ENCODE measurements at places on chromosomes 13 and 19.
A peak's percentile ranks its signal among the peaks of the same experiment; 100 is the strongest.

GRCh38 chr13:113562844-113563243 lies 21.7 kb upstream of the TFDP1 start:
- DNase-seq: no peak

DNA sequence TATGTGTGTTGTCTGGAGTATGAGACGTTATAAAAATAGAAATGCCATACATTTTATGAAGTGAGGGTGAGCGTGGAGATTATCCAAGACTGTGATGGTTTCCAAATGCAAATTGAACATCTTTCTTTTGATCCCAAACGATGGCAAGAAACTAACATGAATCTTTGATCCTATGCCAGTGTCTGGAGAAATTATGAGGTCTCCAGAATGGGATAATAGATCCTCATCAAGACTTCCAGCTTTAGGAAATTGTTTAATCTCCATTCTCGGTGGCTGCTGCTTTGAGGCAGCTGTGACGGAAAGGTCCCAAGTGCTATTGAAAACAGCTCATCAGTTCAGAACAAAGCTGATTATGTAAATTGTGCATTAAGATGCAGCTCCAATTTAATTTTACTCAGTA lies 30.8 kb downstream of the CBY2 start:
- DNase-seq: no peak

GRCh38 chr19:42295831-42296525 lies 6.0 kb upstream of the PRR19 start:
- peak; percentile 82 for DNase-seq

GRCh38 chr13:77338329-77338728 lies 11.4 kb upstream of the MYCBP2 start:
- no peak for DNase-seq

- DNase-seq: no peak
Observed at GRCh38 chr19:14544977-14545715, 15.8 kb downstream of the TECR start.

GRCh38 chr19:20162821-20163220 lies 4.2 kb upstream of the ZNF486 start:
- peak; percentile 25 for DNase-seq

- no peak for DNase-seq
Observed at GRCh38 chr19:47422417-47423163, 3.3 kb upstream of the MEIS3 start.

DNA sequence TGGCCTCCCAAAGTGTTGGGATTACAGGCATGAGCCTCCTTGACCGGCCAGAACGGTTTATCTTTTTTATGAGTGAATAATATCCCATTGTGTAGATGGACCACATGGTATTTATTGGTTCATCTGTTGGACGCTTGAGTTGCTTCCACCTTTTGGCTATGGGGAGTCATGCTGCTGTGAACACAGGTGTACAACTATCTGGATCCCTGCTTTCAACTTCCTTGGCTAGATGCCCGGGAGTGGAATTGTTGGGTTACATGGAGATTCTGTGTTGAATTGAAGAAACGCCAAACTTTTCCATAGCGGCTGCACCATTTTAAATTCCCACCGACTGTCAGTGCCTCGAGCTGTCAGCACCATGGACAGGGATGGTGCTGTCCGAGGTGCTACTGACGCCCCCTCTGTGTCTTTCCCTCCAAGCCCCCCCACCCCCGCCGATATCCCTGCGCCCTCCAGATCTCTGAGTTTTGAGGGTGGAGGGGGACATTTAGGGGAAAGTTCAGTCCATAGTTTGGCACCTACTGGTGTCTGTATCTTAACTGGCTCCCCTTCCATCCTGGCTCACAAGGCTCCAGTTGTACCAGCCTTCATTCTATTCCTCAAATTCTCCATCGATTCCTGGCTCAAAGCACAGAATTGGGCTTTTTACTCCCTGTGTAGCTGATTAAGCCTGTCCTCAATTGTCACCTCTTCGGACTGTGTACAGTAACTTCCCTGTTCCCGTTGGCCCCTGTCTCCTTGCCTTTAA lies 27.3 kb downstream of the PNPLA6 start:
- peak; percentile 40 for DNase-seq

DNA sequence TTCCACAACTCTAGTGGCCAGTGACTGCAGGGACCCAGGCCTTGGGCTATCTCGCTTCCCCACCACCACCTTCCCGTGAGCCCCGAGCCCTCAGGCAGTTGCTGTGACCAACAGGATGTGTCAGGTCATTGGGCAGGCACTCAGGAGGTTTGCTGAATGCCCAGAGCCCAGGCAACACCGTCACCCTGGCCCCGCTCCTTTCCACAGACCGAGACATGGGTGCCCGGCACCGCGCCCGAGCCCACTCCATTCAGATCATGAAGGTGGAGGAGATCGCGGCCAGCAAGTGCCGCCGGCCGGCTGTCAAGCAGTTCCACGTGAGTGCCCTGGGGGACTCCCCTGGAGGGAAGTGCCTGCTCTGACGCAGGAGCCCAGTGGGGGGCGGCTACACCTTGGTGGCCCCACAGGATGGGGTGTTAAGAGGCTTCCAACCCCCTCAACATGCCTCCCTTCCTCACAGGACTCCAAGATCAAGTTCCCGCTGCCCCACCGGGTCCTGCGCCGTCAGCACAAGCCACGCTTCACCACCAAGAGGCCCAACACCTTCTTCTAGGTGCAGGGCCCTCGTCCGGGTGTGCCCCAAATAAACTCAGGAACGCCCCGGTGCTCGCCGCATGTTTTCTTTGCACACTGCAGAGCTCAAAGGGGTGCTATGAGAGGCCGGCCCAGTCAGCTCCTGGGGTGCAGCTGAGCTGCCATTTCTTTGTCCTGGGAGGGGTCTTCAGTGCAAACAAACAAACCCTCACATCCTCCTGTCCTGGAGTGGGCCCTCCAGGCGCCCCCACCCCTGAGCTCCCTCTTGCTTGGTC lies 3.2 kb downstream of the RPL18A start:
- DNase-seq: no peak

DNA sequence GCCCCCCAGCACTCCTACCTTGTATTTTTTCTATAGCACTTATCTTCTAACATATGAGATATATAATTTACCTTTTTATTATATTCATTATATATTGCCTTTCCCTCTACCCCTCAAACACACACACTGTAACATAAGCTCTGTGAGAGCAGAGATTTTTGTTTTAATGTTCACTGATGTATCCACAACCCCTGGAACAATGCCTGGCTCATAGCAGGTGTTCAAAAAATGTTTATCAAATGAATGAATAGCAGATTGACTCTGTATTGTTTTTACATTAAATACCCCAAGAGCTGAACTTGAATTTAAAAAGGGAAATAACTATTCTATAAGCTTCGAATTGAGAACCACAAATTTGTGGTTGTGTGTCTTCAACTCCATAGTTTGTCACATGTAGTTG lies 11.0 kb downstream of the POLR1D start:
- DNase-seq: no peak

GRCh38 chr13:112576191-112576590 lies 11.8 kb downstream of the TUBGCP3 start:
- no peak for DNase-seq

DNA sequence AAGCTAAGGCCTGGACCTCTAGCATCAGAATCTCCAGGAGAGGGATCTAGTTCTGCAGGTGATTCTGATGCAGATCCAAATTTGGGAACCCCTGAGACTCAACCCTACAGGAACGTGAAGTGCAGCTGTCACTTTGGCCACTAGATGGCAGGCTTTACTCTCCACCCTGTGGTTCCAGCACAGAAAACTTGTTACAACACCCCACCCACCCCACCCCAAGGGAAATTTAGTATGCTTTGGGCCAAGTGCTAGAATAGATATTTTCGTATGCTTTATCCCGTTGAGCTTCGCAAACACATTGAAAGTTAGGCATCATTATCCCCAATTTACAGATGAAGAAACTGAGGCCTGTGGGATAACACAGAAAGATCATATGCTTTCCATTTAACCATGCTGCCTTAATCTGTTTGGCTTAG lies 232.0 kb downstream of the B3GLCT start:
- DNase-seq: peak; percentile 76

- no peak for DNase-seq
Observed at GRCh38 chr13:42532561-42533335, 41.2 kb upstream of the TNFSF11 start.

- DNase-seq: peak; percentile 47
Observed at GRCh38 chr19:50796128-50796633, 6.0 kb downstream of the ACP4 start.

DNA sequence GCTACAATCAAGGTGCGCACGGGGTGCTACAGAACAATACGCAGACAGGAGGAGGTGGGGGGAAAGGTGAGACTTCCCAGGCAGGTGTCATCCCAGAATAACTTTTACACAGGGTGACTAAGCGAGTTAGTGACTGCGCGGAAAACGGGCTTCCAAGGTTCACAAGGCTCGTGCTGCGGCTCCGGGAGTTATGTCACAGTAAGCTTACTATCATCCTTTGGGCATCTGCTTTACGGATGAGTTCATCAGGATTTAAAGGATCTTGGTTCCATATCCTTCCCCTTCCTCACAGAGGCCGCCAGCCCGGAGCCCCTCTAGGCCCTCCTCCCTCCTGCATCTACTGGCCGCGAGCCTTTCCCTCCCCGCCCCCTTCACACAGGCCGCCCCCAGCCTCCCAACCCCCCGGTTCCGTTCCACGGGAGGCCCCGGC lies 474 bp upstream of the IFT88 start:
- DNase-seq: no peak

DNA sequence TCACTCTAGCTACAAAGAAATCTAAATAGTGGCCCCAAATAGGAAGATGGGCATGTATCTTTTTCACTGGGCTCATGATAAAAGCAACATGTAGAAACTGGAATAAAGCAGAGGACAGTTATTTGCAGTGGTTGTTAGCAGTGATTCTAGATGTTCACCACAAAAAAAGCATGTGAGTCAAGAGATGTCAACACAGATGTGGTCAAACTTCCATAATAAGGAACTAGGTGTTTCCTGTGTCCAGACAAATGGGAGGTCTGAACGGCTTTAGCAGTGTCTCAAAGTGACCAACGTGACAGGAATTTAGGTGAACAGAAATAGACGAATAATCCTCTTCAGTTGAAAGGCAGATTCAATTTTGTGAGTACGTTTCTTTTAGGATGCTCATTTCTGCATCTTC lies 162.7 kb downstream of the TBC1D4 start:
- no peak for DNase-seq

DNA sequence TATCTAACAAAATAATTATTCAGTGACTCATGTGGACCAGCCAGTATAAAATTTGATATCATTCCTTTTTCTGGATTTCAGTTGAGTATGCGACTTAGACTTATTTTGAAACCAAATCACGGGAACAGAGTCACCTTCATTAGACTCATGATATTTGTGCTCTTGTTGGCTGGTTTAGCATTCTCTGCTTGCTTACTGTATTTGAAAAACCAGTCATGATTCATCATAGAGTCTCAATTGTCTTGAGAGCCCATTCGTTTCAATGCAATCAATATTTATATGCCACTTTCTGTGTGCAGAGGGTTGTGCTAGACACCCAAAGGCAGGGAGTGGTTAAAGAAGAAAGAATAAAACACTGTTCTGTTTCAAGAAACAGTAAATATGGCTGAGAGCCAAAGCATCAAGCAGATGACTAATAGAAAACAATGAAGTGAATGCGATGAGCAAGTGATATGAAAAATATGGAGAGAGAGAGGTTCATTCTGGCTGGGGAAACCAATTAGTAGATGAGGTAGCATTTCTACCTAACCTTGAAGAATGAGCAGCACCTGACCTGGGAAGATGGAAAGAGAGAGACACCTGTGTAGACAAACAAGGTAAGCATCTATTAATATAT lies 99.6 kb upstream of the MBNL2 start:
- DNase-seq: no peak

- peak; percentile 92 for DNase-seq
Observed at GRCh38 chr19:48858984-48859710, 9.3 kb downstream of the PLEKHA4 start.

- peak; percentile 18 for DNase-seq
Observed at GRCh38 chr19:44553478-44554171, 24.1 kb upstream of the CEACAM20 start.

- DNase-seq: peak; percentile 84
Observed at GRCh38 chr19:42140125-42140754, 8.0 kb upstream of the POU2F2 start.

- DNase-seq: no peak
Observed at GRCh38 chr13:40552895-40553294, 113.5 kb downstream of the FOXO1 start.

GRCh38 chr19:50489461-50490011 lies 12.9 kb upstream of the GARIN5A start:
- DNase-seq: no peak

DNA sequence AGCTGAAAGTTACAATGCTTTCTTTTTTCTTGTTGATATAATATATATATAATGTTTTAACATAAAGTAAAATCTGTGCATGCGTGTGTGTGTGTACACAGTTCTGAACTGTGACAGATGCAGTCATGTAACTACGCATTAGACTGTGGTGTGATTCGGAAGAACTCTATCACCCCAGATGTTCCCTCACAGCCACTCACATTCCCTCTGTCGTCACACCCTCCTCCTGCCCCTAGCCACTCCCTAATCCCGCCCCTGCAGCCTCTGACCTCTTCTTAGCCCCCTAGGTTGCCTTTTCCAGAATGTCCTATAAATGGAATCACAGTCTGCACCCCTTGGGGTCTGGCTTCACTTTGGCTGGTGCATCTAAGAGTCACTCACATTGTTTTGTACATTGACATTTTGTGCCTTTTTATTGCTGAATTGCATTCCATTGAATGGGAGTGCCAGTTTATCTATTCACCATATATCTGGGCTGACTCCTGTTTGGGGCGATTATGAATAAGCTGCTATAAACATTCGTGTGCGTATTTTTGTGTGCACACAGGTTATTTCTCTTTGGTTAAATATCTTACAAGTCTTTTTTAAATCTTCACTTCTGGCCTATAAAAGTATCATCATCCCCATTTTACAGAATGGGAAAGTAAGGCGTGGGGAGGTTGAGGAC lies 20.4 kb downstream of the DHRS12 start:
- no peak for DNase-seq

DNA sequence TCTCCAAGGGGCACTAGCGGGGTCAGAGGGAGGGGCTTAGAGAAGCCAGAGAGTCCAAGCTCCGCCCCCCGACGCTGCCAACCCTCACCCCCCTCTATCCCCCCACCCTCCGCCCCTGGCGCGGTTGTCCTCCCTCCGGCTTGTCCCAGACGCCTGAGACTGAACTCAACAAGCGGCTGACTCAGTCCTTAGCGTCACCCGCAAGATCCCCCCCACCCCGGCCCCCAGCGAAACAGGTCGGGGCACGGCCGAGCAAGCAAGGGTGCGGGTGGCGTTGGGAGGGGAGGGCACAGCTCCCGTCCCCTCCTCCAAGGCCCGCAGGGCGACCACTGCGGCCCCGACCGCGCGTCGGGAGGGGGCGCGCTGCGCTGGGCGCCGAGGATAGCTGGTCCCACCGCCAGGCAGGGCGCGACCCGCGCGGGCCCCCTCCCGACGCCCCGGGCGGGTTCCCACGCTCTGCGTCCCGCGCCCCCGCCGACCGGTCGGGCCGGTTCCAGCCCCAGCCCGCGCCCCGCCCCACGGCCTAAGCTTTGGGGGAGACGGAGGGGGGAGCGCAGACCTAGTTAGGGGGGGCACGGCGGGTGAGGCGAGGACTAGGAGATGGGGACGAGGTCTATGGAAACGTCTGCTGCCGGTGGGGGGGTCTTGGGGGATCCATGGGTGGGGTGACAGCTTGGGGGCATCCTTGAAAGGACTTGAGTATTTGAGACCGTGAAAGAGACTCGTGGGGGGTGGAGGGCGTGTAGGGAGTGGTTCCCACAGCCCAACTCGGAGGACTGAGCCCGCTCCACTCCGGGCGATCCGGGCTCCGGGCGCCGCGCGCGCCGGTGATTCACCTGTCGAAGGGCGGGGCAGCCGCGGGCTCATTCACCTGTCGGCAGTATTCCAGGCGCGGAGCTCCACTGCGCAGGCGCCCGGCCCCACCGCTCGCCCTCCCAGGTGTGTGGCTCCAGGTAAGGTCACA lies 5.1 kb downstream of the NOTCH3 start:
- peak; percentile 41 for DNase-seq

- DNase-seq: no peak
Observed at GRCh38 chr19:32719611-32720059, at the start of gene TDRD12. TSS of gene TDRD12 (plus strand) at chr19:32719767. CDS start at chr19:32720073, 306 bp downstream.

Measured in hematopoietic multipotent progenitor cell treated with erythropoietin and hydrocortisone succinate and interleukin-3 and kit ligand, for 6 days (in vitro differentiated cells).